ENCODE measurements at places on chromosomes 2 and 18.
A peak's percentile ranks its signal among the peaks of the same experiment; 100 is the strongest.

DNA sequence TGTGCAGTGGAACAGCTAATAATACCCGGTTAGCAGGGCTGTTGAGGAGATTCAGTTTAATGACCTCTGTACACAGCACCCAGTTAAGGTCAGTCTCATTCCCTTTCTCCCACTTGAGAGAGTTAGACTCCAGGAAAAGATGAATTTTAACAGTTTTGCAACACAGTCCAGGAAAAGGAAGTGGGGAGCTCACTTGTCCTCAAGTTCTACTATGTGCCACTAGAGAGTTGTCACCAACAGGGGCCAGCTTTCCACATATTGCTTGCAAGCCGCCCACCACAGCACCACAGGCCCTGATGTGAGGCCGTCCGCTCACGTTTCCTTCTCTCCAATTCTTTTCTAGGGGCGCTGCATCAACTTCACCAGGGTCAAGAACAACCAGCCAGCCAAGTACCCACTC lies 142.1 kb downstream of the GFPT1 start:
- DNase-seq = no peak

DNA sequence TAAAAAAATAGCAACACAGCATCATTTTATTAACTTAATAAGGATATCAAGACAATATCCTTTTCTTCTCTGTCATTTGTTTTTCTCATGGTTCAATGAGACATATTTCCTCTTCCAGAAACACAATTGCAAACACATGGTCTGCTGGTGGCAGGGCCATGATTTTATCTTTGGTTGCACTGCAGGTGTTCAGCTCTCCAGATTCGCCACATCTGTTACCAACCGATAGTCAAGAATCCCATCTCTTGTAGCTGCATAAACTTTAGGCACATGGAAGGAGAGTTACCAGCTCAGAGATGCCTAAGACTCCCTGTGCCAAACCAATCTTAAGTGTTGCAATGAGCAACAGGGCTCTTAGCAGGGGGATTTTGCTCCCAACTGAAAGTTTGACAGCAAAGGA lies 1303.2 kb upstream of the CELF4 start:
- no peak for DNase-seq

- no peak for DNase-seq
Observed at GRCh38 chr2:108982259-108982679, 6.8 kb downstream of the EDAR start.

GRCh38 chr18:57208047-57208446 lies 61.2 kb downstream of the BOD1L2 start:
- no peak for DNase-seq

- no peak for DNase-seq
Observed at GRCh38 chr2:2769481-2770431, 438.7 kb upstream of the MYT1L start.

DNA sequence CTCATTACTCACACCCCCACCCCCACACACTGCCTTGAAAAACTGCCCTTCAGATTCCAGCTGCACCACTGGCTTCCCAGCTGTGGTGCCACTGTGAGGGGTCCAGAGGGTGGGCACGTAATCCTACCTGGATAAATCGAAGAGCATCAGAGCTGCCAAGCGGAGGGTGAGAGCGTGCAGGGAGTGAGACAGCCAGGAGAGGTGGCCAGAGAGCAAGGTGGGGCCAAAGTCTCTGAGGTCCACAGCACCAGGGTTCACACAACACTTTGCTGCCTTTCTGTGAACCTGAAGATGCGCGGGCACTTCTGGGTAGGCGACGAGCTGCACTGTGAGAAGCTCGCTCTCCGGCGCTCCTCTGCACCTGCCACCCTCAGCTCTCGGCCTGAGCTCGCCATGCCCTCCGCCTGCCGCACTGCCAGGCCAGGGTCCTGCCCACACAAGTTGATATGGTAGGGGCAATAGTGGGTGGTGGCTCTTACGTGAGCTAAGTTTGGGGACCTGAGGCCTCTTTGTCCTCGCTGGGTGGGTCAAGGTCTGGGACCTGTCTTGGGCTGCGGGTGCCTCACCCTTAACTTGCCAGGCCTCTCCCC lies 83.9 kb downstream of the MARCO start:
- DNase-seq = no peak

DNA sequence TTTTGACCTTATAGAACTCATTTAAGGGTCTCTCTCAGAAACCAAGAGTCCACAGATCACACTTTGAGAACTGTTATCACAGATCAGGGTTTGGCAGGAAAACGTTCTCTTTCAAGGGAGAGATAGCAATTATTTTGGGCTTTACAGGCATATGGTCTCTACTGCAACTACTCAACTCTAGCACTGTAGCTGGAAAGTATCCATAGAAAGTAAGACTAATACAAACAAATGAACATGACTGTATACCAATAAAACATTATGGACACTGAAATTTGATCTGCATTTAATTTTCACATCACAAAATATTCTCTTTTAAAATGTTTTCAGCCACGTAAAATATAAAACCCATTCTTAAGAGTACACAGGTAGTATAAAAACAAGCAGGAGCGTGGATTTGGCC lies 100.5 kb downstream of the TRIP12 start:
- no peak for DNase-seq

DNA sequence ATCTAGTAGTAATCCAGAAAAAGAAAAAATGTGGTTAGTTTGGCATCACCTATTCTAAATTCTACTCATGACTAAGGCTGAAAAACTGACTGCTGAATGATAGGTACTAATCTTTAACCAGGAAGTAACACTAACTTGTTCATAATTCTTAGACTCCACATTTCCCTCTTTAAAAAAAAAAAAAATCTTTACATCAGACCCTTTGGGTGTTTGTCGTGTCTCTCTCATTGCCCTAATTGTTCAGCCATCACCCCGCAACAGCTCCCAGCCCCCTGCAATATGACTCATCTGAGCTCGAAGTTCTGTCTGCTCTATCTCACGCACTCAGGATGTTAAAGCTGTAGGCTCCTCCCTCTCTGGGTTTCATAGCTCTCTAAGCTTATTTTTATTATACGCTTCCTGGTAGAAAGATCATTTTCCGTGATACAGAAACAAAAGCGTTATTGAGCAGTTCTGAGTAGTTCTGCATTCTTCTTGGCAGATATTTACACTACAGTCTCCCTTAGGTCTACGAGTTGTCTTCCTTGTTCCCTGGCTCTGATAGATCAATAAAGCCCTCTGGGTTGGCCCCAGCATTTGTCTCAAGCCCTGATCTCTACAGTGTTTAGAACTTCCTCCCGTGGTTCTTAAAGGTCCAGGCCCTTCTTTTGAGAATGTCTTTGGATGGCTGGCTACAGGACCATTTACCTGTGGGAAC lies 95.6 kb downstream of the TNFRSF11A start:
- peak; percentile 38 for DNase-seq

DNA sequence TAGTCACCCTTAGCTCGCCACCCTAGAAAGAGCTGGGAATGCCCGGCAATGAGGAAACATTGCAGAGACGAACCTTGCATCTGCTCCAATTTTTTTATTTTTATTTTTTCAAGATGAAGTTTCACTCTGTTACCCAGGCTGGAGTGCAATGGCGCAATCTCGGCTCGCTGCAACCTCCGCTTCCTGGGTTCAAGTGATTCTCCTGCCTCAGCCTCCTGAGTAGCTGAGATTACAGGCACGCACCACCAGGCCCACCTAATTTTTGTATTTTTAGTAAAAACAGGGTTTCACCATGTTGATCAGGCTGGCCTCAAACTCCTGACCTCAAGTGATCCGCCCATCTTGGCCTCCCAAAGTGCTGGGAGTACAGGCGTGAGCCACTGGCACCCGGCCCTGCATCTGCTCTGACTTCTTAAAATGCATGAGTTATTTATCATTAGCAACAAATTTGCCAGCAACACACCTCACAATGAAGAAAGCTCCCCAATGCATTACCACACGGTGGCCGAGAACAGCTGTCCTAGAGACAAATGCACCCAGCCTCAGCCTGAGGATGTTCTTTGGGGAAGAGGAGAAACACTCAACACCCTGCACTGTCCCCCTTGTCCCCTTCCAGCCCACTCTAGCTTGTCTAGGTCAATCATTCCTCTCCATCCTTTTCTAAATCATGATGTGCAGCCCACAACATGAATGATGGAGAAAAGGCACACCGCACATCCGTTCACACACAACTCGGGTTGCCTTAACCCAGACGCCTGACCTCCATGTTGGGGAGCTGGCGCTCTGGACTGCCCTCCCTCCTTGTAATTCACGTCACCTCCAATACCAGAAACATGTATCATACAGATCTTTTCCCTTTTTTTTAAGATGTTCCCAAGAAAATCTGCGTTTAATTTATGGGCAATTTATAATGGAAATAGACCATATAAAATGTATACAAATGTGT lies 46.9 kb downstream of the TTC32 start:
- DNase-seq = no peak

GRCh38 chr18:9933865-9934264 lies 20.0 kb downstream of the VAPA start:
- no peak for DNase-seq

GRCh38 chr18:35851286-35851970 lies 121.1 kb upstream of the RMP24 start:
- DNase-seq = no peak

GRCh38 chr2:178700922-178701342 lies 106.3 kb downstream of the TTN start:
- no peak for DNase-seq

GRCh38 chr18:62660691-62661090 lies 54.6 kb upstream of the PHLPP1 start:
- no peak for DNase-seq

GRCh38 chr2:236915186-236915585 lies 170.5 kb upstream of the COPS8 start:
- DNase-seq = no peak

DNA sequence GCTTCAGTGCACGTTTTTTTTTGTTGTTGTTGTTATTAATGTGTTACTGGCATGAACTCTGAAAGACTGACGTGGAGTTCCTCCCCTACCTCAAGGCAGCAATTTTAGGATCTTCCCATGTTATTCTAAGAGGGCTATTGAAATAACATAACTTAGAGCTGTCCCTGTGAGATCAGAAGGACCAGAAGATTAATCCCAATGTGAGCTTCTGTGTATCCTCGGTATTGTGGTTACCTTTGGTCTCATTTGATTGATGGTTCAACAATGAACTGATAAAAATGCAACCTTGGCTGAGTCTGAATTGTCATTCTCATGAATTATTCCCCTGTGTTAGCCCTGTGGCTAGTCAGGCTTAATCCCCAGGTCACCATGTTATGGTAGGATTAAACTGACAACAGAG lies 394.1 kb downstream of the TRIB2 start:
- DNase-seq = no peak

DNA sequence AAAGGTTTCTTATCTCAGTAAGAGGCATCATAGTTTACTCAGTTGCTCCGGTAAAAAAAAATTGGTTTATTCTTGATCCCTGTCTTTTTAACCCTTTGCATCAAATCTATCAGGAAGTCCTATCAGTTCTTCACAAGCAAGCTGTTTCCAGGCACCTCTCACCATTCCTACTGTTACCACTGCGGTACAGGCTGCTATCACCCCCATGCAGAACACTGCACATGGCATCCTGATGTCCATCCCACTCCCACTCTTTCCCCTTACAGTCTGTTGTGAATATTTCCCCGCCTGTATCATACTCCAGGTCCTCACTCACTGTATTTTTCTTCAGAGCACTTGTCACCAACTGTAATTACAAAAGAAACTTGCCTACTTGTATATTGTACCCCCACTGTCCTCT lies 5.3 kb upstream of the CNRIP1 start:
- no peak for DNase-seq

DNA sequence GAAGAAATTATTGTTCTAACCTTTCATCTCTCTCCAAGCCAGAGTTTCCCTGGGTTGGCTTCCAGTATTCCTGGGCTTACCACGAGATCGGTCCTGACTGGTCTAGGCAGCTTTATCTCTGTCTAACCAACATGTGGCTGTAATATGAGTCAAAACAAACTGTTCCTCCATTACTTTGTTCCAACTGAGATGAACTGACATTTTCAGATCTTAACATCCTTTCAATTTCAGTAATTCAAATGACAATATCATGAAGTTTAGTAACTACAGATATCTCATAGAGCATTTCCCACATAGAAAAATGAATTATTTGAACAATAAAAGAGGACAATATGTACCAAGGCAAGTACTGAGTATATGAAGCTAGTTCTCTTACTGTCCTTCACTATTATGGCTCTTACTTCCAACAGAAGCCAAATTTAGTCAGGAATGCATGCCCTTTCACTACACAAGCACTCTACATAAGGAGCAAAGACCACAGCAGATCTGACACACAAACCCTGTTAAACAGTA lies 15.5 kb downstream of the SLC25A12 start:
- no peak for DNase-seq

- no peak for DNase-seq
Observed at GRCh38 chr2:101089419-101089818, 61.8 kb downstream of the TBC1D8 start.

- DNase-seq = no peak
Observed at GRCh38 chr2:240112914-240113690, 23.0 kb downstream of the COPS9 start.

GRCh38 chr18:27772081-27772480 lies 404.8 kb downstream of the CDH2 start:
- DNase-seq = no peak

DNA sequence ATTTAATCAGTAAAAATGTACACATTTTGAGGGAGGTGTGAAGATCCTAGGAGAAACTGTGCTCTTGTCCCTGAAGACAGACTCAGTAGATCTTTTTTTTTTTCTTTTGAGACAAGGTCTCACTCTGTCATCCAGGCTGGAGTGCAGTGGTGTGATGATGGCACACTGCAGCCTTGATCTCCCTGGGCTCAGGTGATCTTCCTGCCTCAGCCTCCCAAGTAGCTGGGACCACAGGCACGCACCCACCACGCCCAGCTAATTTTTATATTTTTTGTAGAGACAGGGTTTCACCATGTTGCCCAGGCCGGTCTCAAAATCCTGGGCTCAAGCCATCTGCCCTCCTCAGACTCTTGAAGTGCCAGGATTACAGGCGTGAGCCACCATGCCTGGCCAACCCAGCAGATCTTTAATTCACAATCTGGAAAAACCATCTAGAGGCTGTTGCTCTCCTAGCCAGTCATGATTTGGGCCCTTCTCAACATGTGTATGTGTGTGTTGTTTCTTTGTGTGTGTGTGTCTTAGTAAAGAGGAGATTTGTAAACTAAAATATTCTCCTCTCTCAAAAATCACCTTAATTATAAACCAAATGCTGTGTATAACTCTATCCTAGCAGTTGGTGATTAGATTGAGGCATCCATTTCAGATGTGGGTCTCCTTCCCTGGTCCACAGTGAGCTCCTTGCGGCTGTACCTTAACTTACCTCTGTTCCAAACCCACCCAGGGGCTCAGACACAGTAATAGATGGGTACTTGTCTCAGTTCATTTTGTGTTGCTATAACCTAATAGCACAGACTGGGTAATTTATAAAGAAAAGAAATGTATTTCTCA lies 3.9 kb upstream of the MYCN start:
- DNase-seq = no peak

DNA sequence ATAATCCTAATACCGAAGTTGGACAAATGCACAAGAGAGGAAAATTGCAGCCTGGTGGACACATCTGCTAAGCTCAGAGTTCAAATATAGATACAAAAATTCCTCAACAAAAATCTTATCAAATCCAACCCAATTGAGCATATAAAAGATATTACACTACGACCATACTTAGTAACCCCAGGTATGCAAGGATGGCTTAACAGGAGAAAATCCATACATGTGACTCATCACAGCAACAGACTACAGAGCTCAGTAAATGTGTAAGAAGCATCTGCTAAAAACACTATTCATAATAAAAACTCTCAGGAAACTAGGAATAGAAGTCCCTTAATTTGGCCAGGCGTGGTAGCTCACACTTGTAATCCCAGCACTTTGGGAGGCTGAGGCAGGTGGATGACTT lies 28.3 kb downstream of the HS6ST1 start:
- DNase-seq = no peak
